ENCODE measurements at places on chromosomes 6 and 20.

- no peak for DNase-seq
Observed at GRCh38 chr6:9007027-9007426, 571.7 kb upstream of the SLC35B3 start.

DNA sequence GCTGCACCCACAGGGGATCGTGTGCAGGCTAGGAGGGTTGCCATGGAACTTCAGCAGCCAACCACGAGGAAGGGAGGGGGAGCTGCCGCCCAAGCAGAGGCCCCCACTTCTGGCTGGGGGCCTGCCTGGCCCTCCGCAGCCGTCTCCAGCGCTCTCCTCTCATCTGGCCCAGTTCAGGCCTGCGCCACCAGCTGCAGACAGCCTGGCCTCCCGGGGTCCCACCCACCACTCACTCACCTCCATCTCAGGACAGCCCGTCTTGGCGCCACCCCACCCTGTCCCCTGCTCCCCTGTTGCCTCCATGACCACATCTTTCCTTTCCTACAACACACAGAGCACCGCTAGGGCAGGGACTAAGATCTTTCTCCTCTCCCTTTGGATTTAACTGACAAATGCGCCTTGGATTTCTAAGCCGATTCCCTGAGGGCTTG lies 98.7 kb downstream of the ANKRD60 start:
- no peak for DNase-seq

DNA sequence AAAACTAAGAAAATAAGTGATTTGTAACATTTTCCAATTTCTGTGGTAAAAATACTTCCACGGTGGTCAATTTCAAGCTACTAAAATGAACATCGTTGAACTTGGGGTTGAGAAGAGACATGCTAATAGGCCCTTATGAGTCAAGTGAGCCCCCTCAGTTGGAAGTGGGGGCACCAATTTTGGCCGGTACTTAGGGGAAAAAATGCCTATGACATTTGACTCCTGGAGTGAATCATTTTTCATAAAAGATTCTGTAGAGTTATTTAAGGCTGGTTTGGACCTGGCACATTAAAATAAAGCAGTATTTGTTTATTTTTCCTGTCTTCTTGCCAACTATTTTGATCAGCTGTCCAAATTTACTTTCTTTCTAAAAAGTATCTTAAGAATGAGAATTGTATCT lies 32.4 kb upstream of the CAP2 start:
- DNase-seq, result no peak

DNA sequence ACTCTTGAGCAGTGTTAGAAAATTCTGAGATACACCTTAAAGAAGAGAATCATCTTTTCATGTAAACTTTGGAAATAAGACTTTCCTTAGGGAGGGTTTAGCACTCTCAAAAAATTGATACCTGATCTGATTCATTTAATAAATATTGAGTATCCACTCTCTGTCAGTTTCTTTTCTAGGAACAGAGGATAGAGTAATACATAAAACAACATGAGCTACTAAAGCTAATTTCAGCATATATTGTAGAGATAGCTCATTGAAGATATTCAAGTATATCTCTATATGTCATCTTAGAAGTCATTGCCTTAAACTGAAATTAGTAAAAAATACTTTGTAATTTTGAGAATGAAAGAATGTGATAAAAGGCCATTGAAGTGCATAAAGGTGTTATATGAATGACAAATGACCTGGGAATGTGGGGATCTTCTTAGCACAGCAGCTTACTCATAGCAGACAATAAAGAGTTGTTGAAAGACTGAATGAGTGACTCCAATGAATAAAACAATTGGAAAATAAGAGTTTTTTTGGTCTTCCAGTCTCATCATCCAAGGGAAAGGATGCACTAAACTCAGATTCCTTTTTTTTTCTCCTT lies 29.2 kb downstream of the RHAG start:
- no peak for DNase-seq

DNA sequence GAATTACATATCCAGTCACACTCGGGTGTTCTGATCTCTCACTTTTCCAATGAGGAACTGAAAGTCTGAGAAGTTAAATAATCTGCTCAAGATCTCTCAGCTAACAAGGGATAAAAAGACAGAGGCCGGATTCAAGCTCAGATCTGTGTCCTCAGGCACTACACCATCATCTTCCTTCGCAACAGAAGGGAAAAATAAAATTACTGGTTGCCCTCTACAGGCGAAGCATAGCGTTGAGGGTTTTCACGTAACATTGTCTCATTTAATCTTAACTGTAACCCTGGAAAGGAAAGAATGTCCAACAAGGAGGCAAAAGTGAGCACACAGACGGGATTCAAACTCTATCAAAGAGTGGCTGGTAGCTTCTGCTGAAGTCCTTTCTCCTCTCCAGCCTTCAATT lies 67.8 kb upstream of the ANKEF1 start:
- peak; percentile 6 for DNase-seq

DNA sequence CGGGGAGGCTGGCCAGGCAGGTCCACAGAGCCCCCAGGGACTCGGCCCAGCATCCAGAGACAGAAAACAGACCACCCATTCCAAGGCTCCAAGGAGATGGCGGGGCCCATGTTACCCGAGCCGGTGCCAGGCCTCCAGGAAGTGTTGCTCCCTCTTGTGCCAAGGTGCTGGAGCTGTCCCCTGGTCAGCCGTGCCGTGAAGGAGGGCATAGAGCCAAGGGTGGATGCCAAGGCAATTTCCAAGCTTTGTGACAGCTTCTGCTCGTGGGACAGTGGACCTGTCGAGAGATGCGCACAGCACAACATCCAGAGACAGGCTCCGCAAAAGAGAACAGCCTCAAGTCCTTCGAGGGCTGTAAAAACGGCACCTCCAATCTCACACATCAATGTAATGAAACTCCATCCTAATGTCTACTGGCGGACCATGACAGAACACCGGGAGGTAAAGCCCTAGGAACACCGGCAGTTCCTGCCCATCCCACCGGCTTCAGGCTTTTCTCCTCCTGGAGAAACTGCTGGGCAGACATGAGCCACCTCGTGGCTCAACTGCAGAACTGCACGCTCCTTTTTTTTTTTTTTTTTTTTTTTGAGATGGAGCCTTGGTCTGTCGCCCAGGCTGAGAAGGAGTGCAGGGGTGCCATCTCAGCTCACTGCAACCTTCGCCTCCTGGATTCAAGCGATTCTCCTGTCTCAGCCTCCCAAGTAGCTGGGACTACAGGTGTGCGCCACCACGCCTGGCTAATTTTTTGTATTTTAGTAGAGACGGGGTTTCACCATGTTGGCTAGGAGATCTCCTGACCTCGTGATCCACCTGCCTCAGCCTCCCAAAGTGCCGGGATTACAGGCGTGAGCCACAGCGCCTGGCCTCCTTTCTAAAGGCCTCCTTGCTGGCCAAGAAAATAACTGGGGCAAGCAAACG lies 30.9 kb upstream of the AVP start:
- DNase-seq, result no peak

DNA sequence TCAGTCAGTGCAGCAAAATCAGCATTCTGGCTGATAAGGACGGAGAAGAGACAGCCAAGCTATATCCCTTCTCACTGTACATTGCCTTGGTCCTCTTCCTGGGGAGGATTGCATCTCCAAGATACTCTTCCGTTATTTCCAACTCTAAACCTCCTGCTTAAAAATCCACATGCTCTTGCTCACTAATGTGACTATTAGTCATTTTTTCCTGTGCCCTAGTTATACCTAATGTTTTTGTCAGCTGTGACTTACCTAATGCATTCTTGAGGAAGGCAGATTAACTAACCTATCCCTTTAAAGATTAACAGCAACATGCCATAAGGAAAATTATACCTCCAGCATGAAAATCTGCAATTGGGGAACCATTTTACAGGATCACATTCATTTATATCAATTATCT lies 317.6 kb downstream of the BTBD9 start:
- DNase-seq, result no peak

- no peak for DNase-seq
Observed at GRCh38 chr6:133541040-133541439, 299.9 kb downstream of the EYA4 start.

- DNase-seq, result no peak
Observed at GRCh38 chr6:107819964-107820337, 4.2 kb downstream of the SCML4 start.

- no peak for DNase-seq
Observed at GRCh38 chr6:46329568-46329967, 158.8 kb upstream of the ENPP5 start.
